Mesenteric fat pad (tissue), 1 donor: ENCODE measurements at places on chromosomes 11 and 22. TPM values are rescaled to one million over a fixed set of nuclear protein-coding genes. Genes with fewer than 3 reads are reported as not detected.

Gene SPON1
- 123 TPM for total RNA-seq

Gene TST
- 58.5 TPM for total RNA-seq

DNA sequence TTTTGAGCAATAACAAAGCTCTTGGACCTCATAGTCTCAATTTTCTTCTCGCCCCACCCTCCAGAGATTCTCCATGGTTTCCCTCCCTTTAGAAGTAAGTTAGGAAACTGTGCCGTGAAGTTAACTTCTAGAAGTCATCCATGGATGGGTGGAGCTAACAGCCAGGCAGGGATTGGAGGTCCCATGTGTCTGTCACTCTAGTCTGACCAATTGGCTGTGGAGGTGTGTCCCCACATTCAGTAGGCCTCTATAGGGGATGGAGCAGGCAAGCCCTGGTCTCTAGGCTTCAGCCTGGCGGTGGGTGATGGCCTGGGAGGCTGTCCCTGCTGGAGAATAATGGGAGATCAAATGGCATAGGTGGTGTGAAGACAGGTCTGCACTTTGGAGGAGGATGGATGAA is 50.7 kb downstream of the TP53I11 start:
- no peak for DNase-seq

DNA sequence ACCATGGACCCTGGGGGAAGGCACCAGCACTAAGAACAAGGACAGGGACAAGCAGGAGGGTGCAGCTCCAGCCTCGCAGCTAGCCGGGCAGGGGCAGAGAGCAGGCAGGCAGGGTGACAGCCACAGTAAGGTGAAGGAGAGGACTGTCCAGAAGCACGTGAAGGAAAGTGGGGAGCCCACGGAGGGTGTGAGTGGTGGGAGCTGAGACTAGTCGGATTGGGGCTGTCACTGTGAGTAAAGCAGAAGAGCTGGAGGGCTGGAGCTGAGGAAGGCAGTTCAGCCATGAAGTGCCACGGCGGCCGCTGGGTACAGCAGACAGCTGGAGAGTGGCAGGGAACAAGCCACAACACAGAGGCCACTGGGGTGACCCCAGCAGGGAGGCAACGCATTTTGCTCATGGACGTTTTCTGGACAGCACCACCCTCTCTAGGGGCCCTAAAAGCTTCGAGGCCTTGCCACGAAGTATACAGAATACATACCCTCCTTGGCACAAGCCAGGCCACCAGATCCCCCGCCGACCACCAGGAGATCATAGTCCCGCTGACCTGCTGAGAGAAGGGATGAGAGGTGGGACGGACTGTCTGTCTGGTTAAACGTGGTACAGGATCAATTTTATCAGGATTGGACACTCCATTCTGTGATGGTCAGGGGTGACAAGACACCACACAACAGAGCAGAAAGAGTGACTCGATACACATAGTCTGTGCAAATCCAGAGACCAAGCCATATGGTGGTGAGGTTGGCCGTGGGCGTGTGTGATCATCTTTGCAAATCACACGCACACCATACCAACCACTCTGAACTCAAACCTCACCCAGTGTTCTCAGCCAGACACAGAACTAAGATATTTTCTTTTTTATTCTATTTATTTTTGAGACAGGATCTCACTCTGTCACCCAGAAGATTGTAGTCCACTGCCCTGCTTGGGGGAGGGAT is 10.8 kb upstream of the COMT start:
- no peak for DNase-seq

GRCh38 chr11:95103701-95104100 is 14.1 kb downstream of the ENDOD1 start:
- no peak for DNase-seq

DNA sequence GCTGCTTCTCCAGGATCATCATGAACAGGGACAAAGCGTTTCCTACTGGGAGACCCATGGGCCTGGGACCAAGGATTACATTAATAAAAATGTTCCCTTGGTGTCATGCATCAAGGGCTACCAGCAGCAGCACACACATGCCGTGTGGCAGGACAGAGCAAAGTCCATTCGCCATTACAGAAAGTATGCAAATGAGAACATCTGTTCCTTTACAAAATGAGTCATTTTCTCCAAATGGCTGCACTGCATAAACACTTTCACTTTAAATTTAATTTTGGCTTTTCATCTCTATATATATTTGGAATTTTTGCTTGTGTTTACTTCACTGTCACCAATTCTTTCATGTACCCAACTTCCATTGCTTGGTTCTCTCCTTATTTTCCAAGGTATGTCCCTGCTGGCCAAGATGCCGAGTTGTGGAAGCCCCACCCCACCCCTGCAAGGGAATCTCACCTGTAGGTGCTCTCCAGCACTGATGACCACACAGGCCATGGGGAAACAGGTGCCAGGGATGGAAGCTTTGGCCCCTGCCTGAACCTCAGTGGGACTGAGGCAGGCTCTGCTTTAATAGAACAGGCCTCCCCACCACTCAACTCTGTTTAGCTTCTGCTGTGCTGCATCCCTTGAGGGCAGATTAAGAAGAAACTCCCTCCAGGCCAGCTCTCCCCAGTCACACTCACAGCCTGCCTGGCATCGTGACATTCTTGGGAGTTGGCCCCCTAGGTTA is 15.6 kb upstream of the GNAZ start:
- peak; percentile 72 for DNase-seq

GRCh38 chr11:19536131-19536530 is 176.5 kb upstream of the NAV2 start:
- DNase-seq: no peak

GRCh38 chr11:68657021-68657780 is 27.1 kb upstream of the GAL start:
- DNase-seq: no peak

DNA sequence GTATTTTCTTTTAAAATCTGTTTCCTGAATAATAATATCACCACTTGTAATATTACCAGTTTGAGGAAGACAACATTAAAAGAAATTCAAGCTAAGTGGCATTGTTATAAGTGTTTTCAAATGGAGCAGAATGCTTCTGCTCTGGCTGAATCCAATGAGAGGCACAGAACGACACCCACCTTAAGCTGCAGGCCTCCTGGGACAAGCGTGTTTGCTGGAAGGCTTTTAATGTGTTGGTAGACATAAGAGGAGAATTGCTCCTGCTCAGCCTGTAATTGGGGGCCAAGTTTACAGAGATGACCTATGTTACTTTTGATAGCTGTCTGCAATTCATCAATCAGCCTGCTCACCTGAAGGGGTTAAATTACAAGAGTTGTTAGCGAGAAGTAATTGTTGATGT is 242.2 kb downstream of the DCDC1 start:
- no peak for DNase-seq

- no peak for DNase-seq
Measured at GRCh38 chr11:14300661-14301304, 58.2 kb downstream of the RRAS2 start.

DNA sequence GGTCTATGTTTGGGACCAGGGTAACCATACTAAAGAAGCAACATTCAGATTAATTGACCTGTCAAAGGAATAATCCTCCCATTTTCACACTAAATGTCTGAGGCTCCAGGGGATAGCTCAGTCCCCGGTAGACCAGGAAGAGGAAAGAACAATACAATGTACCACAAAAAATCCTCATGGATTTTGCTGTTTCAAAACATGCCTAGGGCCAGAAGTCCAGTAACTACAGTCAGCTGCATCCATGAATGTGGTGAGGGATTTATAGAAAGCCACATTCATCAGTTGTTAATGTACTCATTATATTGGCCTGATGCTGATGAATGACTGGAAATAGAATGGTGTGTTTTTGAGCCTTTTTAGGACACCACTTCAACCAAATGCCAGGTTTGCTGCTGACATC is 6.9 kb upstream of the ETS1 start:
- DNase-seq: no peak

GRCh38 chr22:45923835-45924234 is 53.1 kb downstream of the WNT7B start:
- DNase-seq: no peak
